ENCODE measurements at places on chromosomes 11 and 22.

DNA sequence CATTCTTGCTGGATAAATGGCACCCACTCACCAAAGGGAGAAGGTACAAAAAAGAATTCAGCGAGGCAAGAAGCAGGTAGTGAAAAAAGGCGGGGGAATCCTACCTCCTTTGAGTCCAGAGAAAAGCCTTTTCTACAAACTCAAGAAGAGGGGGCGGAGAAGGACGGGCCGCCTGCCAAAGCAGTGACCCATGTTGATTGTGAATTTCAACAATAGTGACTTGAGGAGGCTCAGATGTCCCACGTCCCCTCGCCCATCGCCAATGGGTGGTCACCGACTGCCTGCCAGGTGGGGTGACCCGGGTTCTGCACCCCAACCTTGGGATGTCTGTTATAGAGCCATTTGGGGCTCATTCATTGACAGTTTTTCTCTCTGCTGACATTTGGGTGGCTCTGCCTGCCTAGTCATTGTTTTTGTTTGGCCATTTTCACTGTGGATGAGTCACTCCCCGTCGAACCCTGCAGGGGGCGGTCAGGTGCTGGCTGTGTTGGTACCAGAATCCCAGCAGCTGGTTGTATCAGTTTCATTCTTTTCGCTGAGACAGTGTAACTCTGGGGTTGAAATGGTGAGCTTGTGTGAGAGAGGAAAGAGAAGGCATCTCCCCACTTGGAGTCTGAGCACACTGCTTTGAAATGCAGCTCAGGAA is 163.4 kb upstream of the NCAM1 start:
- no peak for DNase-seq

DNA sequence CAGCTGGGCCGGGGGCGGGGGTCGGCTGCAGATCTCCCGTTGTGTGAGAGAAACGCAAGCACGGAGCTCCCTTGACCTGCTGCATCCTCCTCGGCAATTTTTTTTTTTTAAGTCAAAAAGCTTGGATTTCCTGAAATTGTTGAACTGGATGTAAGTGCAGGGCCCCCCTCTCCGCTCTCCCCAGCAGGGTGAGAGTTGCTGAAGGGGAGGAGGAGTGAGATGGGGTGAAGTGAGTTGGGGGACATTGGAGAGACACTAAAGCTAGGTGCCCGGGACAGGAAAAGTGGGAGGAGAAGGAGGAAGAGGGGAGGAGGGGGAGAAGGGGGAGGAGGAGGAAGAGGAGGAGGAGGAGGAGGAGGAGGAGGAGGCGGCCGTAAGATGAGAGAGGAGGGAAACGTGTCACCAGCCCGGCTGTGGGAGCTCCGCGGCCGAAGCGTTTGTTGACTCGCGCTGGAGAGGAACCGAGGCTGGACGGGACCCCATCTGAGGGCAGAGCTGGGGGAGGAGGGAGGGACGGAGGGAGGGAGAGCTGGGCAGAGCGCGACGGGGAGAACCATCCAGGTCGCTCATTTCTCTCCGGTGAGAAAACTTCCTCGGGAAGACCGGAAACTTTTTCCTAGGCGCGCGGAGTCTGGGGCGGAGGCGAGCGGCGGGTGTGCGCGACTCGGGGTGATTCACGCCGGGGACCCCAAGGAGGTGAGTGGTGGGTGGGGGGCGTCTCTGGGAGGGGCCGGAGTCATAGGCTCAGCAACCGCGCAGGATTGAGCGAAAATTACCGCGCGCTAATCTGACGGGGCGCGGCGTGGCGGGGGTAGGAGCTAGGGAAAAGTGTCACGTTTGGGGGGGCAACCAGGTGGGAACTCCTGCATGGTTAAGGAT is 80.2 kb downstream of the PRR5L start:
- DNase-seq, result no peak

- no peak for DNase-seq
Observed at GRCh38 chr11:59423835-59424234, 2.4 kb downstream of the OR5A2 start.

- no peak for DNase-seq
Observed at GRCh38 chr11:65355776-65356393, 1.3 kb downstream of the TIGD3 start.

DNA sequence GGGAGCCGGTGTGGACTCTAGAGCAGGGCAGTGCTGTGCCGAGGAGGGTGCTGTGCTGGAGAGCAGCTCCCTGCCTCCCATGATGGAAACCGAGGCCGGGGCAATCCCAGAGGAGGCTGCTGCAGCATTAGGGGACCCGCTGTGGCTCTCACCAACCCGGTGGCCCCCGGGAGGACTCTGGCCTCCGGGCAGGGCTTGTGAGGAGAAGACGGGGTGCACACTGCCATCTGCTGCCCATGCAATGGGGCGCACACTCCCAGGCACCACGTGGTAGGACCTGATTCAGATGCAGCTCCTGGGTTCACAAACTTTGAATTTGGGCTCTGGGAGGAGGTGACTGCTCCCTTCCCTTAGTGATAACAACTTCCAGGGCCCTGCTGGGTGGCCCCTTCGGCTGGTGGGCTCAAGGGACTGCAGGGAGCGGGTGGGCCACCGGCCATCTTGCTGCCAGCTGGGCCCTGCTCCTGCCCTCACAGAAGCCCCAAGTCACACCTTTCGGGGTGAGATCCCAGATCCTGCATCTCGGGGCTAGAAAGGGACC is 93.8 kb upstream of the FGF3 start:
- no peak for DNase-seq

DNA sequence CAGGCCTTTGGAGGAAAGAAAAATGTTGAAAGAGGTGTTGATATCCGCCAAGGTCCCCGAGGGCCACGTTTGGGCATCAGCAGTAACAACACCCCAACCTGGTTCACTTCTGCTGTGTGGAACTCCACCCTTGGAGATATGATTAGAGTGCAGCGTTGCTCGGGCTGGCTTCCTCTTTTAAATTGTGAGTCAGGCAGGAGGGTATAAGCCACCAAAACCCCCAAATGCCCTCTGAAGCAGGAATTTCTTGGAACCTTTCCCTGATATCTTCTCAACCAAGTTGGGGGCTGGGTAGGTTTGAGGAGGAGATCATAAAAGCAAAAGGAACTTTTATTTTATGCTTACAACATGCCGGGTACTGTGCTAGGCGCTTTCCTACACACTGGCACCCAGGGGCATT is 6.4 kb upstream of the C11orf96 start:
- DNase-seq, result no peak

- DNase-seq, result no peak
Observed at GRCh38 chr22:17562906-17563870, at the start of gene SLC25A18. TSS of gene SLC25A18 (plus strand) at chr22:17563498. CDS start at chr22:17579945, 16,447 bp downstream.

- DNase-seq, result no peak
Observed at GRCh38 chr11:109983358-109983757, 109.8 kb upstream of the ZC3H12C start.

- DNase-seq, result no peak
Observed at GRCh38 chr11:86155200-86155844, 86.4 kb upstream of the PICALM start.

- no peak for DNase-seq
Observed at GRCh38 chr11:64765851-64766665, 6.3 kb upstream of the PYGM start.

- DNase-seq, result peak; percentile 6
Observed at GRCh38 chr11:134032501-134033091, 36.3 kb upstream of the JAM3 start.

DNA sequence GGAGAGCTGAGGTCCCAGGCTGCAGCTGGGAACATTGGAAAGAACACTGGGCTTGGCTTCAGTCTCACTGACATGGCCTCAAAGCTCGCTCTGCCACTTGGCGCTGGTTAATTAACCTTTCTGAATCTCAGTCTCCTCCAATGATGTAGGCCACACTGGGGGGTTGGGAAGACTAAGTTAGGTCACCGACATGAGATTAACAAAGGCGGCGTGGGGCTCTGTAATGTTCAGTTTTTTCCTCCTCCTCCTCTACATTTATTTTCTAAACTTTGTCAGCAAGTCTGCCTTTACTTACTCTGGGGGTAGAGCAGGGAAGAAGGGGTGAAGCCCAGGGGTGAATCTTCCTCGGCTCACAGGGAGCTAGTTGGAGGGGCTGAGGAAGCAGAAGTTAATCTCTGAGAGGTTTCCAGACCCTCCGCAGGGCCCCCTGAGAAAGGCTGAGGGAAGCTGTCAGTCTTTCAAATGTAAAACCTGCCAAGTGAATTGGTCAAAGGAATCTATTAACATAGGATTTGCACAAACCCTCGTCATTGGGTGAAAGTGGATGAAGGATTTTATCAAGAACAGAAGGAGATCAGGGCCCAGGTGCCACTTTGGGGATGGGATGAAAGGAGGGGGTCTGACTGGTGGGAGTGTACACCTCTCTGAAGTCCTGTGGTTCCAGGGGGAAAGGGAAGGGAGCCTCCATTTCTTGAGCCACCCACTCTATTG is 32.1 kb upstream of the TENM4 start:
- DNase-seq, result no peak

DNA sequence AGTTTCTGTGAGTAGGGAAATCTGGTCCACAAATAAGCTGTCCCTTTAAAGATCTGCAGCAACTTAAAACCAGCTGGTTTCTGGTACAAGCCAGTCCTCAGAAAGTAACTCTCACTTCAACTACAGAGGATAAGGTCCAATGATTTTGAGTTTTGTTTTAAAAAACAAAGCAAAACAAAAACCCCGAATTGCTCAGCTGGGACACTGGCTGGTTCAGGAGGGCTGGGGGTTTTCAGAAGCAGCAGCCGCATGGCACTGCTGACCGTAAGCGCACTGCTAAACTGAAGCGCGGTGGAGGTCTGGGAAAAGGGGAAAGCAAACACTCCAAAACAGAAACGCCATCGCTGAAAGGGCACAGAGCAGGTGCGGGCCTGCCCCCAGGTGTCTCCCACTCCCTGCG is 59.7 kb downstream of the MICAL3 start:
- DNase-seq, result no peak

- peak; percentile 38 for DNase-seq
Observed at GRCh38 chr11:104653407-104653806, 244.9 kb downstream of the CASP12 start.

- DNase-seq, result no peak
Observed at GRCh38 chr11:3709977-3710376, 38.8 kb upstream of the CHRNA10 start.

DNA sequence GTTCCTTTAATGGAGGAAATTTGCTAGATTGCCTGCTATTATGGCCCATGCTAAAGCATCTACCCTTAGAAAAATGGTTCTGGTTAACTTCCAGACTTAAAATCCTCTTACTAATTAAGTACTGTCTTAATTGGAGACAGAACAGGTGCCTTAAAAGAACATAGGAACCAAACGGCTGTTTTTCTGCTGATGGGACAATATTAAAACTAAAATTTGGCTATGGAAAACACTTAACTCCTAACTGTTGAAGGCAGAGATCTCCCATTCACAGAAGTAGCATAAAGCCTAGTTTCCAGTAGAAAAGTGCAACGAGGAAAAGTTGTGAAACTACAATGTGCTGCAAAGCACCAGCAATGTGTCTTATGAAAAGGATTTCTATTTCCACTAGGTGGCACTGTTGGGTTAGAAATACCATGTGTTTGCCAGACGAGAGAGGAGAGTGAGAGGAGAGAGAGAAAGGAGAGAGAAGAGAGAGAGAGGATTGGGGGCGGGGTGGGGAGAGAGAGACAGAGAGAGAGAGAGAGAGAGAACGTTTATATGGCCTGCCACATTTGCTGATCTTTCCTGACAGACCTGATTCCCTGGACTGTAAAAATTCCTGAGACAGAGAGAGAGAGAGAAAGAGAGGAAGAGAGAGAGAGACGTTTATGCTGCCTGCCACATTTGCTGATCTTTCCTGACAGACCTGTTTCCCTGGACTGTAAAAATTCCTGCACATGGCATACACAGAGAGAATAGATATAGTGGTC is 51.5 kb downstream of the FAM181B start:
- DNase-seq, result peak; percentile 51

DNA sequence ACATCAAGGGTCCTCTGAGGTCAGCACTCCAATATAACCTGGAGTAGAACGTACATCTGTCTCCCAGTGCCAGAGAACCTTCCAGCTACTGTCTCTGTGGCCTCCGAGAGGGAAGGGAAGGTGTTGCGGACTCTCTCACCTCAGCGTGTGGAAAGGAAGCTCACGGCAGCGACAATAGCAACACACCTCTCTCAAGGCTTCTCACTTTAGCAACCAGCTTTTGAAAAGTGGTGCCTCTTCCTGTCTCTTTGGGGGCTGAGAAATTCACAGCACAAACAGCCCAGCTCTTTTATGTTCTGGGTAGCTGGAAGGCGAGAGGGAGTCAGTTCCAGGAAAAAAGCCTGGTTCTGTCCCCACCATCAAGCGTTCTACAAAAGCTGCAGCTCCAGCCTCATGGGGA is 156.9 kb upstream of the TBCEL start:
- no peak for DNase-seq

- no peak for DNase-seq
Observed at GRCh38 chr11:19701421-19701820, 11.2 kb upstream of the NAV2 start.

DNA sequence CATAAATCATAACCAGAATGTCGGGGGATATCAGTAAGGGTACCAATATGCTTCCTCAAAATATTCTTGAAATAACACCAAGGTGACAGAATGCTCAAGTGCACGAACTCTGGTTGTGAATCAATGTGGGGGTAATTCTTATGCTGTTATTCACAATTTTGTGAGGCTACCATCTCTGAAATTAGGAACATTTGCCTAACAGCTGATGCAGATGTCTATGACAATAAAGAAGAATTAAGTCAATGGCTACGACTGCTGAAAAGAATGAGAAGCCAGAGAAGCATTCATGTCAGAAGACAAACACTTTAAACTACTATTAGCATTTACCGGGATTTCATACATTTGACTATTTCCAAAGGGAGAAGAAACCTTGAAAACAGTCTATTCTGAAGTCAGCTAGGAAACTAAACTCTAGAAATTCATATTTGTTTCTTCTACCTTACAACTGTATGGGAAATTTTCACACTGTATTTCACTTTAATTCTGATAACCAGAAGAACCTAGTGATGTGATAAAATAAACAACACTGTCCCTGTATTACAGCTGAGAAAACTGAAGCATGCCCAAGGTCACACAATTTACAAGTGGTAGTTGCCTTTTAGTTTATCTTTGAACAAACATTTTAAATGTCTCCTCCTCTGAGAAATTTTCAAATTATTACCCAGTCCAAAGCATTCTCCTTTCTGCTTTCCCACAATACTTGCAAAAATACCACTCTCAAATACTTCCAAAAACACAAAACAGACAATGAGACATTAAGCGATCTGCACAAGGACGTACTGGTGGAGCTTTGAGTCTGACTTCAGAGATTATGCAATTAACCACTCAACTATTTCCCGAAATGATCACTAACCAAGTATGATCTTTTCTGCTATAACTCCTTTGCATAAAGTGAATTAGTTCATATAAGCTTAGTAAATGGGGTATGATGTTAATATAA is 18.0 kb upstream of the ARHGAP32 start:
- no peak for DNase-seq

Measured in CD4-positive, alpha-beta T cell treated with Interleukin-4 for 4 hours (primary cell).